ENCODE measurements at places on chromosomes 6 and 20. TPM values are rescaled to one million over a fixed set of nuclear protein-coding genes. Genes with fewer than 3 reads are reported as not detected.

- no peak for DNase-seq
- peak overlapping the region; percentile 97 for H3K4me3 ChIP-seq
- peaks cover 63% of the 10 kb centered on the region for H3K4me1 ChIP-seq
- H3K36me3 ChIP-seq = no peaks in the 10 kb centered on the region
- H3K27me3 ChIP-seq = no peaks in the 10 kb centered on the region
Measured at GRCh38 chr6:169702840-169703246, 917 bp downstream of the C6orf120 start.

DNA sequence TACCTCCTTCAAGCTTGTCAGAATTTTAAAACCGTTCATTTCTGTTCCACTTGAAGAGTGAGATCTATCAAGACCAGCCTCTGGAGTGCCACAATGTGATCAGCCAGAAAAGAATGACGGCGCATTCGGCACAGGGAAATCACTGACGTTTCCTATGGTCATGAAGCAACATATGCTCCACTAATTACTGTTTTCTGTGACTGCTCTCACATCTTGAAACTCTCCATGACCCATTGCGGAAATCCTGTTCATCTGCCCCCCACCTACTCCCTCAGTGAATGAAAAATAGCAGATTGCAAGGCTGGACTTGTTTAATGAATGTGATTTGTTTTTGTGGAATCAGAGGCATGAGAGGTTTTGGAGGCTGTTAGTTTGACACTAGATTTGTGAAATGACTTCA lies 53.2 kb downstream of the SAMD5 start:
- no peaks in the 10 kb centered on the region for H3K36me3 ChIP-seq
- H3K27me3 ChIP-seq = no peaks in the 10 kb centered on the region
- H3K4me1 ChIP-seq = no peaks in the 10 kb centered on the region
- no peak overlapping the region for H3K27ac ChIP-seq

- no peak overlapping the region for H3K27ac ChIP-seq
- no peak for DNase-seq
- peaks cover 32% of the 10 kb centered on the region for H3K4me1 ChIP-seq
- H3K36me3 ChIP-seq = no peaks in the 10 kb centered on the region
- no peak overlapping the region for H3K4me3 ChIP-seq
Measured at GRCh38 chr6:41047745-41048732, 5.0 kb upstream of the APOBEC2 start.

Gene MRPS18A
- total RNA-seq = 36.9 TPM

Gene SYCP2L
- total RNA-seq = 2.9 TPM
